ENCODE measurements at places on chromosomes 11 and 22.

DNA sequence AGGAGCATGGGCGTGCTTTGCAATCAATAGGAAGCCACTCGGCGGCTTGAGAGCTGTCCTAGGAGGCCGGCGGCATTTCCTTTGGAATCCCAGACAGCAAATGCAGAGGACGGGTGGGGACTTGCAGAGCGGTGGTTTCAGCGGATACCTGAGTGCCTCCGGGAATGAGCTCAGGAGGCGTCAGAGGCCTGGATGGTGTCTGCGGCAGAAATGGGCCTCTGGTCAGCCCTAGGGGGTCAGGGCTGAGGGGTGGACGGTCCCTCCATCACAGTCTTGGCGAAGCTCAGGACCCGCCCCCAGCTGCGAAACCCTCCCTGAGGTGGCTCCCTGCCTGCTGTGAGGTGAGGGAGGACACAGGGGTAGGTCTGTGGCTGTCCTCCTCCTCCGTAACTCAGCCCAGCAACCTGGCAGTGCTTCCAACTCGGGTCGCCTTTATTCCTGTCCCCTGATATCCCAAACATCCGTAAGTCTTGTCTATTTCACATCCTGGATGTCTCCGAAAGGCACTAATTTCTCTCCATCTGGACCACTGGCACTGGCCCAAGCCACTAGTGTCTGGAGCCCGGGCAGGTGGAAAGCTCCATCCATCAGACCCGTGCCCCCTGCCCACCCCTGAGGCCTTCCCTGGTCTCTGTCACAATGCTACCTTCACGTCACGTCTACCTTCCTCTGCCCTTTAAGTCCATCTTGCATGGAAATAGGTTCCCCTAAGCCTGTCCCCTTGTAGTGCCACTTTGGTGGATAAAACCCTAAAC, 686.6 kb downstream of the BRD1 start:
- no peak overlapping the region for H3K27ac ChIP-seq
- no peak for DNase-seq
- H3K4me1 ChIP-seq, result no peaks in the 10 kb centered on the region
- H3K4me3 ChIP-seq, result no peak overlapping the region
- peaks cover 6% of the 10 kb centered on the region for H3K27me3 ChIP-seq

- H3K4me1 ChIP-seq, result no peaks in the 10 kb centered on the region
- no peaks in the 10 kb centered on the region for H3K36me3 ChIP-seq
- H3K27me3 ChIP-seq, result no peaks in the 10 kb centered on the region
- DNase-seq, result no peak
- H3K4me3 ChIP-seq, result no peak overlapping the region
Measured at GRCh38 chr11:21646351-21646750, 546.5 kb upstream of the ANO5 start.

DNA sequence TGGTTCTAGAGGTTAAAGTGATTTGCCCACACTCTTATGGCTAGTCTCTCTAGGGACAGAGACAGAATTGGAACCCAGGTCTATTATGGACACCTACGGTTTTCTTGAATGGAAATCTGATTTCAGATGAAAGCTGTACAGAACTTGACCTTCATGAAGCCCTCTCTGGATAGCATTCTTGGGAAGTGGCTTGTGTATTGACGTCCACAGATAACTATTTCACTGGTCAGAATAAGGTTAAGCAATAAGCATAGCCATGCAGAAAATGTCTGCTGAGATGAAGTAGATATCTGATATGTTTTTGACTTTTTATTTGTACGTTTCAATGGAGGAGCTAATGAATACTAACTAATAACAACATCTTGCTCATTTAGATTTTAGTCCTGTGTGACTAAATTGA, 1.1 kb downstream of the TLCD5 start:
- no peak overlapping the region for H3K27ac ChIP-seq
- DNase-seq, result no peak
- H3K36me3 ChIP-seq, result no peaks in the 10 kb centered on the region
- no peak overlapping the region for H3K4me3 ChIP-seq
- H3K27me3 ChIP-seq, result peaks cover 67% of the 10 kb centered on the region

DNA sequence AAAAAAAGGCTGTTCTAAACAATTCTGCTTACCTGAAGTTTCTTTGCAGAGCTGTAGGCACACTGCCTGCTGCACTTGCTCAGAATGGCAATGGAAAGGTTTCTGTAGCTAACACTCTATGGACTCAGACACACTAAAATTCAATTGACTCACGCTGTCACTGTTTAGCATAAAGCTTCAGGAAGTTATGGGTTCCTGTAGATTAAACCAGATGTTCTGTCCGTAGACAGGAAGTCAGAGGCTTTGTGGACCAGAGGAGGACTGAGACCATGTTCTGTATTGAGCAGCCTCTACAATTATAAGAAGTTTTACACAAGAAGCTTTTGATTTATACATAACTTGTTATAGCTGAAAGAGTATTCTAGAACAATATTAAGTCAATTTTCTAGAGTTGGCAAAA, 70.4 kb downstream of the GLYATL1 start:
- no peak overlapping the region for H3K4me3 ChIP-seq
- no peaks in the 10 kb centered on the region for H3K36me3 ChIP-seq
- peaks cover 3% of the 10 kb centered on the region for H3K27me3 ChIP-seq
- no peak overlapping the region for H3K27ac ChIP-seq

DNA sequence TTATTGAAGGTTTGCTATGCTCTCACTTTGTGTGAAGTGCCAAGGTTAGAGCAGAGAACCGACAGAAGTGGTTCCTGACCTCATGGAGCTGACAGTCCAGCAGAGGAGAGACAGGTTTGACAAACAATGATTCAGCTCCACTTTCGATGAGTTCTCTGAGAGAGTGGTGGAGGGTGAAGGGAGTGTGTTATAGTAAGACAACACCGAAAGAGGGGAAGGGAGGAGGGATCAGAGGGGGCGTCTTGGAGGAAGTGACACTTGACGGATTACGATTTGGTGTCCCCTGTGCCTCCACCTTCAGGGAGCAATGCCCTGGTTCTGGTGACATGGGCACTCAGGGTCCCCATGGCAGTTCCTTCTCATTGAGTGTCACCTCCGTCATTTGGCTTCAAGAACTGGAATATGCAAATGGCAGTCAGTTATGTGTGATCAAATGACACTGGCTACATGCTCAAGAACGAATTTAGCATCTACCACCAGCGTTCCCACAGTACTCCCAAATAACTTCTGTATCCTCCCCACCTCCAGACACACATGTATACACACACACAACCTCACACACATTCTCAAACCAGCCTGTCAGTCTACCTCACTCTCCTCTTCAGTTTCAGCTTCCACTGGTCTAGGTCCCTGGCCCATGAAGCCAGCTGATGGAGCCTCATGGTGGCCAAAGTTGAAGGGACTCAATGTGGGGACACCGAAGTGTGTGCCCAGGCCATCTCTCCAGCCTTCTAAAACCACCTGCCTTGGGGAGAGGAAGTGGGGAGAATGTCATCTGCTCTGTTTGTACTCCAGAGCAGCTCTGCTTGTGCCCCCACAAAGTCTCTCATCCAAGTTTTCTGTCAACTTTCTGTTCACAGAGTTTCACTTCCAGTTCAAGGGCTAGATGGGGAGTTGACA, 31.4 kb upstream of the NUP160 start:
- no peak overlapping the region for H3K4me3 ChIP-seq
- DNase-seq, result no peak
- no peak overlapping the region for H3K27ac ChIP-seq

DNA sequence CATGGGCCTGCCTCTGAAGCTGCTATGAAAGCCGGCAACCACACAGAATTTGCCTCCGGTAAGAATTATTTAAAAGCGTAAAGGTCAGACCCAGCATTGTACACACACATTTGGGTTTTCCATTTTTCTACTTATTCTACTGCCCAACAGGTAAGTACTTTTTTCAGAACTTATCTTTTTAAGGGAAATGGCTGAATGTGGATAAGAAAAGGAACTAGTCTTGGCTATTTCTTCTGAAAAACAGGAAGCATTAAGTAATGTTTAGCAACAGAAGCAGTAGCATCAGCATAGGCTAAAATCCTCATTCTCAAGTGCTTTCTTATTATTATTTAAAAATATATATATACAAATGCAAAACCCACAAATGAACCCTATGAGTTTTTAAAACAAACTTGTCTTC, 103.1 kb downstream of the MPPED2 start:
- DNase-seq, result no peak
- no peak overlapping the region for H3K27ac ChIP-seq
- no peaks in the 10 kb centered on the region for H3K27me3 ChIP-seq
- no peaks in the 10 kb centered on the region for H3K36me3 ChIP-seq

- H3K27ac ChIP-seq, result no peak overlapping the region
- H3K4me1 ChIP-seq, result no peaks in the 10 kb centered on the region
- no peak for DNase-seq
- no peaks in the 10 kb centered on the region for H3K27me3 ChIP-seq
Measured at GRCh38 chr11:28539239-28540030, 431.2 kb downstream of the METTL15 start.

GRCh38 chr22:18023509-18024275, 669 bp downstream of the MICAL3 start:
- peak overlapping the region; percentile 47 for H3K4me3 ChIP-seq
- H3K27ac ChIP-seq, result no peak overlapping the region
- DNase-seq, result no peak
- H3K36me3 ChIP-seq, result no peaks in the 10 kb centered on the region

DNA sequence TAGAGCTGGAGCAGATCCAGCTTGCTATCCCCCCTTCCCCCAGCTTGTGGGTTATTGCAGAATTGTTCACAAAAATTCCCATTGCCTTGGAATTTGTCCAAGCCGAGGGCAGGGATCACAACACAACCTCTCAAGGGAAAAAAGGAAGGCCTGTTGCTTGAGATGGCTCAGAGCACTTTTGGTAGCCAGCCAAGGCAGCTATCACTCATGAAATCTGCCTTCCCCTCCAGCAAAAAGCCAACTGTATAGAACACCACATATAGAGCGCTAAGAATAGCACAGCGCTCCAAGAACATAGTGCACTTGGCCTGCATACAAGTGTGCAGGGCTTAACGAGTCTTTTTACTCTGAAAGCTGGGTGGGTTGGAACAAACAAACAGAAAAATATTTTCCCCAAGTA, 46.2 kb downstream of the FAM83F start:
- H3K4me3 ChIP-seq, result no peak overlapping the region
- H3K27me3 ChIP-seq, result no peaks in the 10 kb centered on the region
- H3K27ac ChIP-seq, result no peak overlapping the region
- H3K36me3 ChIP-seq, result no peaks in the 10 kb centered on the region
- no peak for DNase-seq

- no peaks in the 10 kb centered on the region for H3K4me1 ChIP-seq
- H3K27me3 ChIP-seq, result no peaks in the 10 kb centered on the region
- H3K4me3 ChIP-seq, result no peak overlapping the region
- DNase-seq, result no peak
Measured at GRCh38 chr11:123392431-123392830, 37.6 kb upstream of the GRAMD1B start.

- peaks cover 85% of the 10 kb centered on the region for H3K4me1 ChIP-seq
- DNase-seq, result no peak
- peaks cover 7% of the 10 kb centered on the region for H3K36me3 ChIP-seq
- H3K27me3 ChIP-seq, result no peaks in the 10 kb centered on the region
- H3K4me3 ChIP-seq, result peak overlapping the region; percentile 25
Measured at GRCh38 chr11:65565624-65566453, 4.4 kb upstream of the ZNRD2 start.

- H3K36me3 ChIP-seq, result peaks cover 74% of the 10 kb centered on the region
- no peak overlapping the region for H3K27ac ChIP-seq
- no peak for DNase-seq
- H3K27me3 ChIP-seq, result no peaks in the 10 kb centered on the region
- H3K4me3 ChIP-seq, result no peak overlapping the region
Measured at GRCh38 chr11:85656777-85657176, 8.2 kb downstream of the CREBZF start.

DNA sequence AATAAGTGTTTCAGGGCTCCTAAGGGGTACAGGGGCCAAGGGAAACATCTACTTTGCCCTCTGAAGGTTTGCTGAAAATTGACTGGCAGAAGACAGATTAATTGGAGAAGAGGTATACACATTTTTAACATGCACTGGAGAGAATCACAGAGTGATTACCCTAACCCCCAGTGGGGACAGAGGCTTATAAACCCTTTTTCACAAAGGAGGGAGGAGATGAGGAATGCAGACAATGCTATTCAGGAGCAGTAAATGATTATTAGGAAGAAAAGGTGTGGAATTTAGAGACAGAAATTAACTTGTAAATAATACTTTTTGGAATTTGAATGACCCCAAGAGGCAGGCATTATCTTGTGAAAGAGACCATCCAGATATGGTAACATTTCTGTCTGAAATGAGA, 582.4 kb upstream of the B3GAT1 start:
- no peak overlapping the region for H3K4me3 ChIP-seq
- no peak overlapping the region for H3K27ac ChIP-seq
- H3K4me1 ChIP-seq, result no peaks in the 10 kb centered on the region
- H3K27me3 ChIP-seq, result no peaks in the 10 kb centered on the region
- no peak for DNase-seq

DNA sequence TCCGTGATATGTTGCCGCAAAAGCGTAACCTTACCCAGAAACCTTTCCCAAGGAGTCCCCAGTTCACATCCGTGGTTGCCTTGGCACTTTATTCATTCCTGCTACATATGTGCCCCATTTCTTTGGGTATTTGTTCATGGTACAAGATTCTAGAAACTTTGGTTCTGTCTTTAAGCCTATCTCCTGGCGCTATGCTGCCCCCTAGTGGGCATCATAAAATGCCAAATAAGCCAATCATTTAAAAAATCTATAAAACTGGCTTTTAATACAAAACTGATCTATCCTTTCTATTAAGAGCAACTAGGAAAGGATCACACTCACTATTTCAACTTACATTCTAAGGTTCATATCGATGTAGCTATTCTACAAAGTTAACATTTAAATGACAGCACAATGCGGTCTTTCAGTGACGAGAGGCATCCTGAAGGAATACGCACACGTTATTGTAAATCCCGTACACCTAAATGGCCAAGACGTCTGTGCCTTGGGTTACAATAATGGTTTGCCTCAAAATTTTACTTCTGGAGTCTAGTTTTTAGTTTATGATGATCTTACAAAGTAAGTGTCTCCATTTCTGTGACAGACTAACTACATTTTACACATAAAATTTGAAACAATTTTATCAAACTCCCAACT, 16.2 kb downstream of the PIWIL3 start:
- H3K4me1 ChIP-seq, result no peaks in the 10 kb centered on the region
- no peaks in the 10 kb centered on the region for H3K27me3 ChIP-seq
- no peaks in the 10 kb centered on the region for H3K36me3 ChIP-seq
- no peak overlapping the region for H3K27ac ChIP-seq
- DNase-seq, result peak; percentile 56

GRCh38 chr22:25054943-25055511, 102.5 kb downstream of the KIAA1671 start:
- no peak for DNase-seq
- H3K4me1 ChIP-seq, result peaks cover 7% of the 10 kb centered on the region
- no peak overlapping the region for H3K4me3 ChIP-seq
- H3K27ac ChIP-seq, result no peak overlapping the region
- H3K36me3 ChIP-seq, result no peaks in the 10 kb centered on the region

- H3K36me3 ChIP-seq, result no peaks in the 10 kb centered on the region
- no peaks in the 10 kb centered on the region for H3K27me3 ChIP-seq
- no peak overlapping the region for H3K27ac ChIP-seq
- peak overlapping the region; percentile 10 for H3K4me3 ChIP-seq
Measured at GRCh38 chr11:36411202-36411640, 98.9 kb downstream of the TRAF6 start.

Data from CD4-positive, alpha-beta T cell (primary cell).